ENCODE measurements at places on chromosomes 11 and 22.

DNA sequence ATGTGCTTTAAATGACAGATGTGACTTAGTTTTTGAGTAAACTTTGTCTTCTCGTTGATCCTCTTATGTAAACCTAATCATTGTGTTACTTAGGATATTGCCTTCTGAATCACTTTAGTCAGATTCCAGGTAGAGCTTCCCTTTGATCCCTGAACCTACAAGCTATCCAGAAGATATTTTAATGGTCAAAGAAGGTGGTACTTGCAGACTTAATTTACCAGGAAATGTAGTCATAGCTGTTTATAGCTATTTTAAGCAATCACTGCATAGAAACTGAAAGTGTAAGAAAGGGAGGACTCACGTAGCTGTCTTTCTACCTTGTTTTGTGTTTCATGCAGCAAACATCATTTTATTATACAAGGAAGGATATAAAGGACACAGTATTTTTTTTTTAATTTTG, 189.5 kb downstream of the DDX10 start:
- DNase-seq = no peak

- no peak for DNase-seq
These were observed 43.0 kb upstream of the CCDC134 start for GRCh38 chr22:41757502-41757901.

DNA sequence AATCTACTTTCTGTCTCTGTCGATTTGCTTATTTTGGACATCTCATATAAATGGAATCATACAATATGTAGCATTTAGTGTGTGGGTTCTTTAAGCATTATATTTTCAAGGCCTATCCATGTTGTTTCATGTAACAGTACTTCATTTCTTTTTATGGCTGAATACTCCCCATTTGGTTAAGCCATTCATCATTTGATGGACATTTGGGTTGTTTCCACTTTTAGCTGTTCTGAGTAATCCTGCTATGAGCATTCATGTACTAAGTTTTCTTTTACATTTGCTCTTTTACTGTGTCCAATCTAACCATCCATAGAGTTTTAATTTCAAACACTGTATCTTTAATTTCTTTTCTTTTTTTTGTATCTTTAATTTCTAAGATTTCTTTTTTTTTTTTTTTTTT, 55.6 kb upstream of the SPTBN2 start:
- DNase-seq = no peak

- DNase-seq = no peak
These were observed 93.5 kb downstream of the CELSR1 start for GRCh38 chr22:46443850-46444389.

GRCh38 chr22:44330188-44330743, 17.5 kb upstream of the SHISAL1 start:
- no peak for DNase-seq

GRCh38 chr11:119416606-119417580, 6.1 kb downstream of the THY1 start:
- no peak for DNase-seq

GRCh38 chr11:94322501-94322900, 18.1 kb downstream of the IZUMO1R start:
- no peak for DNase-seq

DNA sequence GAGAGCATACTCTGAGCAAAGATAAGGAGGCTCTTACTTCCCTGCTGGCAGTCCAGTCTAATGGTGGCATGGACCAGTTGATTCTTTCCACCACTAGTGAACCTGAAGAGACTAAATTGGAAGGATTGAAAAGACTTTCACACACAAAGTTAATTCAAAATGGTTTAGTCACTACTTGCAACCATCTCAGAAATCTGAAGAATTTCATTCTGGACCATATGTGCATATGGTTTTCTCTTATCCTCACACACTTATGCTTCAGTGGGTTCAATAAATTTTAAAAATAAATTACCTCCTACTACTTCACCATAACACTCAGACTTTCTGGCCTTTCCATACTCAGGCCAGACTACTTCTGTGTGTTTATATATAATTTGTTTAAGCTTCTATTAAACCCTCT, 44.7 kb downstream of the CADM1 start:
- no peak for DNase-seq

- DNase-seq = no peak
These were observed 10.0 kb upstream of the BACE1-AS start for GRCh38 chr11:117281159-117281558.

- no peak for DNase-seq
These were observed 27.8 kb upstream of the ACR start for GRCh38 chr22:50710221-50710620.

Data from T-helper 1 cell (primary cell).